ENCODE measurements at places on chromosomes 7 and 10.

GRCh38 chr10:4902571-4903011 lies 60.6 kb upstream of the AKR1C1 start:
- DNase-seq = no peak

DNA sequence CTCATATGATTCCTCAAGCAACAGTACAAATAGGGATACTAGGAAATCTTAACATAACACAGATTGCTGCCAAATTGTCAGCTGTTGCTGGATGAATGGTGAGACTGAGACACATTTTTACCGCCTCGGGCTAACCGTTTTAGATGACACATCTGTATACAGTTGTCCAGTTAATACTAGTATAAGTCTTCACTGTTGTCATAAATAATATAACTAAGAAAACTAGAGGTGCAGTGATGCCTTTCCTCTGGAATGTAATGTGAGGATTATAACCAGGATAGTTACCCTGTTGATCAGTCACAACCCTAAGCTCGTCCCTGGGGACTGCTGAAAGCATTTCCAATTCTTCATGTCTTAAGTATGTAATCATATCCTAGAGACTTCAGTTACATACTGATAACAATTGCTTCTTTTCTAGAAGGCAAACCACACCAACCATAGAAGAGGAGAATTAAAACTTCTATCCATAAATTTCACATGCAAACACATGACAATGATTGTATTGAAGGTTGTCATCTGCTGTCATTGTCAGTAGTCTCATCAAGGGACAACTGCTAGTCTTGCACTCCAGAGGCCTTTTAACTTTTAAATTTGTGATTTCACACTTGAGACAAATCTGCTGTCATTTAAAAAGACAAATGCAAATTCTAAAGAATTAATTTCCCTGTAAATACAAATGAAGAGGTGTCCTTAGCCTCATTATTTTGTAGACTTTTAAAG lies 100.4 kb upstream of the SEMA3D start:
- no peak for DNase-seq

DNA sequence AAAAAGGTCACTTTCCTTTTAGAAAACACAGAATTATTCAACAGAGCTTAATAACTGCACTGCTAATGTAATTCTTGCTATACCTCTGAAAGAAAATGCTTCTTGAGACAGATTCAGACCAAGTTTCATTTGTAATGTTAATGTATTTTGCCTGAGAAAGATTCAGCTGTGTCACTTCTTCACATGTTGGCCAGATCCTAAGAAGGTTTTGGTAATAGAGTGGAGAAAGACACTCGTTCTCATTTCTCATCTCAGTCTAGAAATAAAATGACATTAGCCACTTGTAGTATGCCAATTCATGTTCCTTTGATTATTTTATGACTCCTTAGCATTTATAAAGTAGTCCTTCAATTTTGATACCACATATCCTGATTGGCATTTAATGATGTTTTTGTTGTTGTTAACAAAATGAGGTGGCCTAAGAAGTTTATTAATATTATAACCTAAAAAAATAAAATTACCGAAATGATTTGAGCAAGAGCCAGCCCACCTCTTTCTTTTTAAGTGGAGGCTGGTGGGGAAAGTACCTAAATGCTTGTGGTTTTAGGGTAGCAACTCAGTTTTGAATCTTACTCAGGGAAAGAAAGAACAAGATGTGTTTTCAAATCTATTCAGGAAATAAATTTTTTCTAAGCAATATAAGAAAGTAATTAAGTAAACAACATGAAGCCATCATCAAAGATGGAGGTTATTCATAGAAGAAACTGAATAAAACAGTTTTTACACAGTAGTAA lies 16.4 kb upstream of the ELAPOR2 start:
- no peak for DNase-seq

DNA sequence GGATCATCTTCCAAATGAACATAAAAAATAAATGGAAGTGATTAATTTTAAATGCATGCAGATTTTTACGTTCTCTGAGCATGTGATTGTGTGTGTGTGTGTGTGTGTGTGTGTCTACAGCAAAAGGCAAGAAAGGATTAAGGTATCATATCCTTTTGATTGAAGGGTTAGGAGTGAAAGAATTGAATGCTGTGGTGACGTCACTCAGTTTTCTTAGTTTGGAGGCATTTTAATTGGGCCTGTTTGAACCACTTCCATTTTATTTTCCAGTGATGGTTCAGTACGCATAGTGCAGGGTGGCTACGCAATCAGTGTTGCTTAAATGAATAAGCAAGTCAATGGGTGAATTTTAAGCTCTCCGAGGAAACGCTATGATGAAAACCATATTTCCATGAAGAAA lies 31.3 kb downstream of the TACC2 start:
- no peak for DNase-seq

- DNase-seq = no peak
These were observed 105.9 kb downstream of the ACTR3B start for GRCh38 chr7:152865461-152865860.
